ENCODE measurements at places on chromosomes 13 and 19. TPM values are rescaled to one million over a fixed set of nuclear protein-coding genes. Genes with fewer than 3 reads are reported as not detected.

DNA sequence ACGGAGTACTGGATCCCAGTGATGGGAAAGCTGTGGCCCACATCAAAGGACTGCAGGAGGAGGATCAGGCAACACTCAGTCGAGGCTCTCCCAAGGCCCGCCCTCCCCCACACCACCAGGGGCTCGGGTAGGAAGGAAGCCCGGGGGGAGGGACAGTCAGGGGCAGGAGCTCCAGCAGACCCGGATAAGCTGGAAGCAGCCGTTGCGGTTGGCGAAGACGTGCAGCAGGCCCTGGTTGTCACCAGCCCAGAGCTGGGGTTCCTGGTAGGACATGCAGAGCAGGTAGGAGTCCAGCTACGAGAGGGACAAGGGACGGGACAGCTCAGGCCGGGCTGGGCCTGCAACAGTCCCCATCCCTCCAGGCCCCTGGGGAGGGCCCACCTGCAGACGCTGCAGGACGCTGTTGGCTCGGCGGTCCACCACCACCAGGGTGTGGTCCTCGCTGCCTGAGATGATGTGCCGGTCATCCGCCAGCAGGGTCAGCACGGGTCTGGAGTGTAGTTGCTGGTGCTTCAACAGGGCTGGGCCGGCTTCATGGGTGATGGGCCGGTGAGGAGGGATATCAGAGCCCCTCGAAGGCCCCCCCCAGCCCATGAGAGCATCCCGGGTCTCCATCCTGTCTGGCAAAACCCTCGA, 1.9 kb downstream of the GNG14 start:
- H3K4me1 ChIP-seq, result no peaks in the 10 kb centered on the region
- H3K36me3 ChIP-seq, result peaks cover 16% of the 10 kb centered on the region
- no peak overlapping the region for H3K27ac ChIP-seq
- no peak for DNase-seq
- no peaks in the 10 kb centered on the region for H3K27me3 ChIP-seq
- H3K4me3 ChIP-seq, result no peak overlapping the region

- peaks cover 5% of the 10 kb centered on the region for H3K4me1 ChIP-seq
- no peaks in the 10 kb centered on the region for H3K27me3 ChIP-seq
- peak overlapping the region; percentile 79 for H3K27ac ChIP-seq
- no peak for DNase-seq
These were observed 37.1 kb upstream of the MEDAG start for GRCh38 chr13:30868799-30869470.

DNA sequence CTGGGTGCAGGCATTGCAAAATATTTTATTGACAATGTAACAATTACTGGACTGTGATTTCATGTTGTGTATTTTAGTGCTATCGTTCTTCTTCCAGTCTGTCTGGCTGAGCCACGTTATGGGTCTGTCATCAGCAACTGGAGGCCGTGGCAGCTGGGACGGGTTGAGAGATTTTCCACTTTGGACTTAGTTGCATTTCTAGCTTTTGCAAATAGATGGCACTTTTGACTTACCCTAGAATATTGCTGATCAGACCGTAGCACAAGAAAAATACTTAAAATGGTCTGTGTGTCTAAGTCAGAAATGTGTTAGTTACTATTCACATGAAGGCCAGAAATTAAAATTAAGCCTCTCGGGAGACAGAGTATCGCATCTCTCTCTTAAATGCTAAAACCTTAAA, 211.1 kb downstream of the TEX29 start:
- H3K4me3 ChIP-seq, result no peak overlapping the region
- H3K27me3 ChIP-seq, result no peaks in the 10 kb centered on the region
- H3K4me1 ChIP-seq, result peaks cover 18% of the 10 kb centered on the region
- no peaks in the 10 kb centered on the region for H3K36me3 ChIP-seq
- H3K27ac ChIP-seq, result no peak overlapping the region

DNA sequence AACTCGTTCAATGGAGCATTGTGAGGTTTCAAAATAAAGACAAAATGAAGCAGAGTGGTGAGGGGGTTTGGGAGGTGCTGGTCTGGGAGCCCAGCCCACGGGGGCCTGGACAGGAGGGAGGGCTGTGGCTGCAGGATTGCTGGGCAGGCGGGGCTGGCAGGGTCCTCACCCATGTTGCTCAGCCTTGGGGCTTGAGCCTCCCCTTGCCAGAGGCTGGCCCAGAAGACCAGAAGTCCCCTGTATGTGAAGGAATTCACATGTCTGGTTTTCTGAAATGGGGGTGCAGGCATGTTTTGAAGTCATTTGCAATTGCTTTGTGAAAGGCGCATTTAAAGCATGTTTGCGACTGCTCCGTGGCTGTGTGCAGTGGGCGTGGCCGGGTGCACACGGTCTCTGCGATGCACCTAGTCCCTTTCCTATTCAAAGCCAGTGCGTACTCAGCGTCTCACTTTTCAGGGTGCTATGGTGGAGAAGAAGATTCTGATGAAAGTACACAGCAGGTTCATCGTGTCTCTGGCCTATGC, 2.3 kb downstream of the GRK1 start:
- no peak for DNase-seq
- H3K4me1 ChIP-seq, result peaks cover 10% of the 10 kb centered on the region
- H3K36me3 ChIP-seq, result no peaks in the 10 kb centered on the region
- no peak overlapping the region for H3K4me3 ChIP-seq

WDR87 gene
- not detected for polyA plus RNA-seq

- H3K27ac ChIP-seq, result peak overlapping the region; percentile 78
- peaks cover 17% of the 10 kb centered on the region for H3K4me1 ChIP-seq
- no peak overlapping the region for H3K4me3 ChIP-seq
- H3K27me3 ChIP-seq, result no peaks in the 10 kb centered on the region
- H3K36me3 ChIP-seq, result no peaks in the 10 kb centered on the region
These were observed 11.1 kb downstream of the ATP4B start for GRCh38 chr13:113646921-113647340.
